ENCODE measurements at places on chromosomes 5 and 9. TPM values are rescaled to one million over a fixed set of nuclear protein-coding genes. Genes with fewer than 3 reads are reported as not detected.

DNA sequence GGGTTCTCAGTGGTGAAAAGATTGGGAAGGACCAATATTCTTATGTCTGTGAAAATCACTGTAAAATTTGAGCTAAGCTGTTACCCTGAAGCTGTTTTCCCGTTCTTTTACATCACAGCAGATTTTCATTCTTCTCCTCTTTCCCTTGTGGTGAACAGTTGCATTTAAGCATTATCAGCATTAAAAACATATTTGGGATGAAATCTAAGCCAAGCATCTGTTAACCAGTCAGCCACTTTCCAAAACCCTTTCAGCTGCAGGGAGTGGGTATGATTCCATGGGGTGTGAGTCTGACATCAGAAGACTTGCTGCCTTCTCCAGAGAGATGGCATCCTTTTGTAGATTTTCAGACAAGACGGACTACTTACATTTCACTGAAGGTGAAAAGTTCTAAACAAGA, 97.2 kb downstream of the TRIO start:
- H3K36me3 ChIP-seq = no peaks in the 10 kb centered on the region
- H3K27me3 ChIP-seq = no peaks in the 10 kb centered on the region
- H3K4me1 ChIP-seq = peaks cover 62% of the 10 kb centered on the region

The CYLC2 gene
- total RNA-seq = not detected

GRCh38 chr5:112136773-112137172, 282.3 kb downstream of the EPB41L4A start:
- no peak for DNase-seq
- H3K4me1 ChIP-seq = no peaks in the 10 kb centered on the region
- no peak overlapping the region for H3K27ac ChIP-seq
- H3K27me3 ChIP-seq = no peaks in the 10 kb centered on the region
- no peak overlapping the region for H3K4me3 ChIP-seq
- H3K36me3 ChIP-seq = no peaks in the 10 kb centered on the region

The INSL6 gene
- total RNA-seq = not detected

- H3K36me3 ChIP-seq = no peaks in the 10 kb centered on the region
- peaks cover 41% of the 10 kb centered on the region for H3K27me3 ChIP-seq
- H3K27ac ChIP-seq = no peak overlapping the region
- peaks cover 9% of the 10 kb centered on the region for H3K4me1 ChIP-seq
- no peak overlapping the region for H3K4me3 ChIP-seq
- DNase-seq = no peak
These were observed 26.7 kb downstream of the EBF1 start for GRCh38 chr5:159073026-159073425.

GRCh38 chr9:76316069-76316468, 78.2 kb downstream of the RFK start:
- no peak overlapping the region for H3K4me3 ChIP-seq
- H3K27ac ChIP-seq = no peak overlapping the region
- H3K36me3 ChIP-seq = no peaks in the 10 kb centered on the region
- no peaks in the 10 kb centered on the region for H3K27me3 ChIP-seq

The FLT4 gene
- 13.9 TPM for total RNA-seq

DNA sequence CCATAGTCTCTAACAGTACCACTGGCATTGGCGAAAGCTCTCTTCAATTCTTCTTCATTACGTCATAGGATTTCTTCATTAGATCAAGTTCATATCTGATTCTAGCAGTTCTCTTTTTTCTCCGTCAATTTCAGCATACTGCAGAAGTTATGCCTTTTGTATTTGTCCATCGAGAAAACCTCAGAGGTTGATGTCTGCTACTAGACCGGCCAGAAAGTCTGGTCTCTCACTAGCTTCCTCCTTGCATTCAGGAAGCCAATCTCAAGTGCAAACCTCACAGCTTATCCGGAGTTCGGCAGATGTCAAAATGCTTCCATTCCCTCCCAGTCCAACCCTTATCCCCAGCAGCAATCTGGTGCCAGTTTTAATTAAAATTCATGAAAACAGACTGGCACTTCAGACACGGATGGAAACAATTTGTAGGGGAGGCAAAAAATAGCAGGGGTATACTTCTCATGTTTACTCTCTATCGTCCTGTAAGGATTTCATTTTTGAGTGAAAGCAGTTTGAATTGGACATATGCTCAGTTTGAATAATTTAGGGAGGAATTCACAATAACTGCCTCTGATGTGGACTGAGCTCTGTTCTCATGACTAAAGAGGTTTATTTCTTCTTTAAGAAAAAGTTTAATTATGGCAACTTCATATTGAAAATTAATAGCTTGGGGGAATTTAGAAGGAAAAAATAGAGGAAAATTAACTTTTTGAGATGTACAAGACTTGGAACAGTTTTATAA, 56.4 kb upstream of the TMC1 start:
- no peak for DNase-seq
- H3K4me3 ChIP-seq = no peak overlapping the region
- no peaks in the 10 kb centered on the region for H3K36me3 ChIP-seq
- H3K27me3 ChIP-seq = no peaks in the 10 kb centered on the region
- H3K27ac ChIP-seq = no peak overlapping the region

- no peaks in the 10 kb centered on the region for H3K36me3 ChIP-seq
- no peak for DNase-seq
- H3K27me3 ChIP-seq = no peaks in the 10 kb centered on the region
- H3K4me1 ChIP-seq = no peaks in the 10 kb centered on the region
- no peak overlapping the region for H3K27ac ChIP-seq
These were observed 136.9 kb upstream of the PRR16 start for GRCh38 chr5:120327180-120327579.

The IL13 gene
- total RNA-seq = not detected

GRCh38 chr5:10591966-10592365, 28.1 kb downstream of the ANKRD33B start:
- no peaks in the 10 kb centered on the region for H3K36me3 ChIP-seq
- no peak for DNase-seq
- no peaks in the 10 kb centered on the region for H3K27me3 ChIP-seq
- H3K4me1 ChIP-seq = peaks cover 13% of the 10 kb centered on the region

The MYORG gene
- total RNA-seq = 0.03 TPM

GRCh38 chr5:124677374-124678351, 68.8 kb downstream of the ZNF608 start:
- H3K4me3 ChIP-seq = no peak overlapping the region
- H3K27me3 ChIP-seq = no peaks in the 10 kb centered on the region
- H3K36me3 ChIP-seq = no peaks in the 10 kb centered on the region
- peaks cover 72% of the 10 kb centered on the region for H3K4me1 ChIP-seq

- no peaks in the 10 kb centered on the region for H3K27me3 ChIP-seq
- H3K36me3 ChIP-seq = no peaks in the 10 kb centered on the region
- H3K27ac ChIP-seq = no peak overlapping the region
- H3K4me3 ChIP-seq = no peak overlapping the region
- no peak for DNase-seq
These were observed 12.1 kb upstream of the POC5 start for GRCh38 chr5:75729321-75729720.

DNA sequence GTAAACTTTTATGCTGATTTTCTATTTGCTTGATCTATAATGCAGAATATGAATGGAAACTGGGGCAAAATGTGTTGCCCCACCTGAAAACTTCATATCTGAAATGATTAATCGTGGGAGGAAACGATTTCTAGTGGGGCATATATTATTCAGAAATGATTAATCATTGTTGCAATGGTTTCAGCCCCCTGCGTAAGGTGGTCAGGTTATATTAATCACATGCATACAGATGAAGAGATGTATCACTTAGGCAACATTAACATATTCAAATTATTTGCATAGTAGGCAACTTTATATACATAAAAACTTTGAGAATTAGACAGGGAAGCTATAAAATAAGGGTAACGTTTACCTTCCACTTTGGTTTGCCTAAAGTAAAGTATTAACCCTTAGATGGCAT, 49.8 kb downstream of the LSM11 start:
- H3K27ac ChIP-seq = no peak overlapping the region
- H3K4me1 ChIP-seq = no peaks in the 10 kb centered on the region
- H3K4me3 ChIP-seq = no peak overlapping the region

GRCh38 chr9:76704593-76705204, 59.5 kb upstream of the PCA3 start:
- H3K27me3 ChIP-seq = no peaks in the 10 kb centered on the region
- H3K27ac ChIP-seq = no peak overlapping the region
- peak; percentile 87 for DNase-seq
- no peaks in the 10 kb centered on the region for H3K36me3 ChIP-seq
- H3K4me3 ChIP-seq = no peak overlapping the region

The RELL2 gene
- 3.9 TPM for total RNA-seq

- H3K36me3 ChIP-seq = no peaks in the 10 kb centered on the region
- no peak overlapping the region for H3K27ac ChIP-seq
- no peaks in the 10 kb centered on the region for H3K4me1 ChIP-seq
- no peak for DNase-seq
- H3K27me3 ChIP-seq = no peaks in the 10 kb centered on the region
These were observed 23.0 kb downstream of the ZNF474 start for GRCh38 chr5:122152266-122152900.

All from neural progenitor cell (in vitro differentiated cells).